ENCODE measurements at places on chromosomes 6 and 20.

- no peak for DNase-seq
Measured at GRCh38 chr6:25035512-25036435, 100.0 kb upstream of the RIPOR2 start.

DNA sequence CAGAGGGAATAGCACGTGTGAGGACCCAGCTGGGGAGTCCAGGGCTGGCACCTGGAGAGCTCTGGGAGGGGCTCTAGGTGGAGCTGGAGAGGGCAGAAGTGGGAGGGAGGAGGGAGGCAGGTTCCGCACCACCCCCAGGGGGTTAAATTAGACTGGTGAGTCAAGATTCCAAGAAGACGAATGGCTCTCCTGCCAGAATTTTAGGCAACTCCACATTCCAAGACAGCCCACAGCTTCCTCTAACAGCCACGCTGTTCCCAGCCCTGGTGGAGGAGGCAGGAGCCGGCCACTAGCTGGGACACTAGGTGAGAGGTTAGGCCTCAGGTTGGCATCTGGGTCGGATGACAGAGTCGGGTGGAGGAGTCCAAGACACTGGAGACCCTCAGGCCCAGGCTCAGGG, 60.2 kb downstream of the TFAP2C start:
- no peak for DNase-seq

GRCh38 chr6:158198461-158198860, 30.3 kb downstream of the GTF2H5 start:
- no peak for DNase-seq

- DNase-seq = no peak
Measured at GRCh38 chr6:25042036-25042521, 106.3 kb upstream of the RIPOR2 start.

GRCh38 chr6:106490974-106491373, 130.5 kb downstream of the CRYBG1 start:
- no peak for DNase-seq

GRCh38 chr20:16848061-16848460, 99.9 kb downstream of the OTOR start:
- no peak for DNase-seq

- no peak for DNase-seq
Measured at GRCh38 chr6:43799551-43800297, 29.7 kb downstream of the VEGFA start.

DNA sequence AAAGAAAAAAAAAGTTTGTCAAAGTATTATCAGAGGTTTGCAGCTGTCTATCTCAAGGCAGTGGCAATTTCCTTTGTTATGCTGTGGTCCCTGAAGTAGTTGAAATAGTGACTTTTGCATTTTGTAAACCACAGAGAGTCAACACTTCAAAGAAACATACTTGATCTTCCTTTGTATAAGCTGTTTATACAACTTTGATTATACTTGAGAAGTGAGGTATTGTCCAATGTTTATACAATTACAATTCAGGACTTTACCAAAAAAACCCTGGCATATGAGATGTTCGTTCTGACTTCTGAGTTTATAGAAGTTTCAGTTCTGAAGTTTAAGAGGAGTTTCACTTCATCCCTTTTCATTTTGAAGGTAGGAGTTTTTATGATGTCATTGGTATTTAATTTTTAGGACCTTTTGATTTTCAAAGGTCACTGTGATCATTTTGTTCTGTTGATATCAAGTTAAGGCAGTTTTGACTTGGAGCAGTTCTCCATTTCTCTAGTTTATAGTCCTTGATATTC, 4.0 kb downstream of the STK4 start:
- no peak for DNase-seq

- DNase-seq = peak; percentile 100
Measured at GRCh38 chr20:57698116-57698866, 11.5 kb downstream of the PMEPA1 start.

DNA sequence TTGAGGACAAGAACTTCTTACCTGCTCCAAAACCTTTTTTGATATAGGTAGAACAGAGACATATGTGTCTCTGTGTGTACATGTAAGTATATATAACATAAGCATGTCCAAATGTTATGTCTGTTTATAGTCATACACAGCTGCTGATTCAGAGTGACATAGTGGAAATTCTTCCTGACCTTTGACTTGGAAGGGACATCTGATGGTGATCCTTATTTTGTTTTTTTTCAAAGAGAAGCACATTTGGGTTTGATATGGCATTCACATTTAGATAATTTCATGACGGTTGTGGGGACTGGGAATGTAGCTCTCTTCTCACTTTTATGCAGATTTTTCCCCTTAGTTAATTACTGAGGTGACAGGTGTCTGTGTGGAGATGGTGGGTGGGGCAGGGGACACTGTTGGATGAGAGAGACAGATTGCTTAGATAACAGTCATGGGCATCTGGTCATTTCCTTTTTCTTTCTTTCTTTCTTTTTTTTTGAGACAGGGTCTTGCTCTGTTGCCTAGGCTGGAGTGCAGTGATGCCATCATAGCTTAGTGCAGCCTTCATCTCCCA, 39.0 kb downstream of the FARS2 start:
- DNase-seq = no peak

GRCh38 chr6:166477647-166478365, 95.1 kb upstream of the MPC1 start:
- no peak for DNase-seq

GRCh38 chr6:501891-502601, 110.5 kb downstream of the IRF4 start:
- no peak for DNase-seq

DNA sequence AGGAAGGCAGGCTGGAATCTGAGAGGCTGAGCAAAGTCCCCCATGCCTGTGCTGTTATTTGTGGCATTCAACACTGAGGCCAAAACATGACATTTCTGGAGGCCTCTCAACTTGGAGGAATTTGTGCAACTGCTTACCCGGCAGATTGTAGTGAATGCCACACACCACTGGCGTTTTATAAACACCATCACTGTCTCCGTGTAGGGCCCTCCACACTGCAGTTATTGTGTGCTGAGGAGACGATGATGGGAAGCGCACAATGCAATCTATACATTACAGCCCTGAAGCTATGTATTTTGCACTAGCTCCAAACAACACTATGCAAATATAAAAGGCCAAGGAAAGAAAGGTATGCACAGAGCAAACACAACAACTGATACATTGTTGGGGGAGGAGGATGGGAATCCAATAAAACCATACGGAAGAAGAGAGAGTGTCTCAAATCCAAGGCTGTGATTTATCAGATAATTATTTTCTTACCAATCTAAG, 106.5 kb downstream of the SMLR1 start:
- no peak for DNase-seq

GRCh38 chr6:56524891-56525703, 117.6 kb downstream of the DST start:
- DNase-seq = no peak

- DNase-seq = no peak
Measured at GRCh38 chr6:25963426-25964123, 973 bp downstream of the TRIM38 start.

DNA sequence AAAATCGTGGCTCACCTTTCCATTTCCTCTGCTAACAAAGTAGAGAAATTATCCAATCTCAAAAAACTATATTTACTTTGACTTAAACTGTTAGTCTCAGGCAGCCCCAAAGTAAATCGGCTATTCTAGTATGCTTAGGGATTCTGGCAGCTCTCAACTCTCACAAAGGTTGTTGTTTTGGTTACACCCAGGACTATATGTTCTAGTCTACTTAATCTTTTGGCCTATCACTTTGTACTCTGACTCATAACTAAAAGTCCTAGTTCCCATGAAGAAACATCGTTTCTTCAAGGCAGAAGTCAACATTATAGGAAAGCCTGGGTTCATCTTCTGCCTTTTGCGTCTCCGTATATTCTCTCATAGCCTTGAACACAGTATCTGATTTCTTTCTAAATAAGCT, 42.3 kb downstream of the MYLK4 start:
- no peak for DNase-seq

DNA sequence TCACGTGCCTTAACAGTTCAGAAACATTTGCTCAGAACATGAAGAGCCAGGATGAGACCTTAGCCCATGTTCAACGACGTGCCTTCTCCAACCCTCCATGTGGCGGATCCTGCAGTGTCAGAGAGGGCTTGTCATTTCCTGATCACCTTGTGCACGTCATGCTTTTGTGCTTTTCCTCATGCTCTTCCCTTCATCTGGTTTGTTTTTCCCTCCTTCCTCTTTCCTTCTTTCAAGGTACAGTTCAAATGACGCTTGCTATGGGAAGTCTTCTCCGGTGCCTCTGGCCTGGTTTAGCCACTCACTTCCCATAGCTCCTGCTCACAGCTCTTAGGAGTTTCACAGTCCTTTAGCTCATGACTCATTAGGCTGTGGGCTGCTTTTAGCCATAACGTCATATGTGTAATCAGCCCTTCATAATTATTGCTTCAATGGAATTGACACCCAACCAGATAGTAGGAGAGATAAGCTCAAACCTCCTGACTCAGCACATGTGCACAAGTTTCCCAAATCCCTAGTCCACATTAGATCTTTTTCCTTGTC, 102.7 kb upstream of the CNKSR3 start:
- no peak for DNase-seq

- DNase-seq = no peak
Measured at GRCh38 chr6:11380969-11381744, 148.7 kb upstream of the NEDD9 start.

GRCh38 chr20:40583205-40583604, 105.8 kb downstream of the MAFB start:
- DNase-seq = no peak

DNA sequence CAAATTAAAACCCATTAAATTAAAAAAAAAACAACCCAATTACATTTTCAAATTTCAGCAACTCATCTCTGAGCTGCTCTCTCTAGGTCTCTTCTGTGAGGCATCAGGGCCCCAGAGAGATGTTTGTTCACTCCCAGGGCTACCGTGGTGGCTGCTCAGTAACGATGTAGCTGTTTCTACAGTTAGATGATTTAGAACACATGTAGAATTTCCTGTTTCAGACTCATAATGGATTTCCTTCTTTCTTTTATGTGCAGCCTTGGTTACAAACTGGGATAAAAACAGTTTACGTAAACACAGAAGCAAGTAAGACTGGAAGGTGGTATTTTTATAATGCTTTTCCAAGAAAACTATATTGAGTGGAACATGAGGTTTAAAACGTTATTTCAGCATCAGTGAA, 116.1 kb upstream of the CCN2 start:
- DNase-seq = no peak

DNA sequence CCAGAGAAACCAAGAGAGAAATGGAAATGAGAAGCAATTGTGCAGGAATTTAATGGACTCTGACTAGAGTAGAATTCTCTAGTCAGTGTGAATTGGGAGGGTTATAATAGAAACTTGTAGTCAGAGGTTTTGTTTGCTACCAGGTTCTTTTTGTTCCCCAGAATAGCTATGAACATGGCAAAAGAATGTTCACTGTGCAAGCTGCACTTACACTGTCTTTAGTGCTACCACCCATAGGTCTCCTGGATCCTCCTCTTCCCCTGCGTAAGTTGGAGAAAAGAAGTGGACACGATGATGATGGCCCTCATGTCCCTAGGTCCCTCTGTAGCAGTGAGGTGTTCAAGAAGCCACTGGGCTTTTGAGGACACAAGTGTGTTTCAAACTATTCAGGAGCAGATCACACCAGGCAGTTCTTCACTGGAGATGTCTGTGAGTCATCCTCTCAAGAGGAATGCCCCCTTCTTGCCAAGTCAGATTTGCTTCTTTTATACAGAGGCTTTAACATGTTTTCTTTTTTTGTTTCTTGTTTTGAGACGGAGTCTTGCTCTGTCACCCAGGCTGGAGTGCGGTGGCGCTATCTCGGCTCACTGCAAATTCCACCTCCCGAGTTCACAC, 47.6 kb upstream of the SMIM8 start:
- no peak for DNase-seq

GRCh38 chr20:62719250-62719935, 10.8 kb downstream of the NTSR1 start:
- no peak for DNase-seq

GRCh38 chr6:4032475-4032874, 46.5 kb downstream of the FAM217A start:
- no peak for DNase-seq

DNA sequence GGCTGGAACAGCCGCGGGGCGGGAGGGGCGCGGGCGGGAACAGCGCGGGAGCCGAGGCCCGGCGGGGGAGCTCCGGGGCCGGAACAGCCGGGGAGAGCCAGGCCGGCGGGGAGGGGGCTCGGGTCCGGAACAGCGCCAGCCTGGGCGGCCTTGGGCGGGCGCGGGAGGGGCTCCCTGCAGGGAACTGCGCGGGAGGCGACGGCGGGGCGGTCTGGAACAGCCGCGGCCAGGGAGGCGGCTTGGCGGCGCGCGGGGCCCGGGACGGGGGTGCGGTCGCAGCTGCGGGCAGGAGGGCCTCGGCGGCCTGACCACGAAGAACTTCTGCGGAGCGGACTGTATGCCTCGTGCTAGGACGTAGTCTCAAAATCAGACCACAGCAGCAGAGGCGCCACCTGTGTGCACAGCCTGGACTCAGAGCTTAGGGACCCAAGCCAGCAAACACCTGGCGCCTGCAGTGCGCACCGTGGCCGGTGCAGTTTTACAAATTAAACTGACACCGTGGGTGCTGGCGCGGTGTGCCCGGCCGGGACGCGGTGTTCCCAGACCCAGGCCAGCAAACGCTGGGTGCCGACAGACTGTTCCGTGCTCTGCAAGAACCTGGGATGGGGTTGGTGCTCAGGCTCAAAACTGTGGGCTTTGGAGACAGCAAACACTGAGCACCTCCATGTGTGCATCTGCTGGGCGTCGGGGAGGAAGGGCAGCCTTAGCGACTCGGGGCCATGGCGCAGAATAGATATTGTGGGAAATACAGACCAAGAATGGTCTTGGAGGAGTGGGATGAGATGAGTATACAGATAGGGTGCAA, 572 bp downstream of the ZNF341 start:
- DNase-seq = peak; percentile 97

GRCh38 chr6:110781522-110782214, 33.6 kb downstream of the CDK19 start:
- DNase-seq = no peak

DNA sequence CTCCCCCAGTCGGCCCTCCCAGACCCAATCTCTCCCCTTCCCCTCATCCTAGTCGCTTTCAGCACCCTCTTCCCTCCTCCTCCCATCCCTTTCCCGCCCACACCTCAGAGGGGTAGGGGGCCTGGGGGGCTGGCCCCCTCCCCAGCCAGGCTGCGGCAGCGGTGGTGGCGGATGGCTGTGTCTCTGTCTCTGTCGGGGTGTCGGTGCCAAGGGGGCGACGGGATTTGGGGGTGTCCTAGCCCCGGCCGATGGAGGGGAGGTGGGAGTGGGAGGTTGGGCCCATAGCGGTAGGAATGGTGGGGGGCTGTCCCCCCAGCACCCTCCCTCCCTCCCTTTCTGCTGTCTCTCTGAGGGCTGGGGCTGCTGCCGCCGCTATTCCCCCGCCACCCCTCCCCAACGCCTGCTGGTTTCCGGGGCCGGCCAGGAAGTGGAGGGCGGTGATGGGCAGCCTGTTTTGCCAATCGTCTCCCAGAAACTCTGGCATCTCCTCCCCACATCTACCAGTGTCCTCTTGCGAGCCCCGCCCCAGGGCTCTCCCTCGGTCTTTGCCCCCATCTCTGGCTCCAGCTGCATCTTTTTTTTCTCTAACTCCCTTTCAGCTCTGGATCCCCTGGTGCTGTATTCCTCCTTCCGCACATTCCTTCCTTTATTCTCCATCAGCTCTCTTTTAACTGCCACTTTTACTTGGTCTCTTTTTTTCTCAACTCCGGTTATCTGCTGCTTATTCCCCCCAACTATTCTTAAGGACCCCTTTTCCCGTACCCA, at the start of gene AGPAT1:
TSS of gene AGPAT1 (minus strand) at position 374 of the 765 bp plus-strand sequence. CDS start 4,588 bp downstream, outside the sequence.
- DNase-seq = peak; percentile 85

Measured in SW 1271 (cell line).